Right kidney (tissue), 9 donors: ENCODE measurements at places on chromosomes 2 and 18.
A peak's percentile ranks its signal among the peaks of the same experiment; 100 is the strongest.

DNA sequence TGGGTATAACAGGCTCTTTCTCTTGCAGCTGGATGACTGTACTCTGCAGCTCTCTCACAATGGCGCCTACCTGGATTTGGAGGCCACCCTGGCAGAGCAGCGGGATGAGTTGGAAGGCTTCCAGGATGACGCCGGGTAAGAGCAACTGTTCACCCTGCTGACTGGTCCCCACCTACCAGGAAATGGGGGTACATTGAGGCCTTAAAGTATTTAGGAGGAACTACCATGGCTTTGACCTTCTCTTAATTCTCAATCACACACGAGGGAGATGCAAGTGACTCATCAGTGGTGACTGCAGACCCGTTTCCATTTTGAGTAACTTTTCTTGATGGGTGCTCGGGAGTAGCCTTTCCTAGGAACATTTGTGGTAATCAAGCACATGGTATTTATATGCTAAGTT, 58.0 kb downstream of the FHOD3 start:
- no peak for DNase-seq

GRCh38 chr18:74294526-74294925, 2.8 kb upstream of the CYB5A start:
- DNase-seq: no peak

- DNase-seq: peak; percentile 22
Observed at GRCh38 chr2:235201756-235202155, 249.9 kb downstream of the SH3BP4 start.

DNA sequence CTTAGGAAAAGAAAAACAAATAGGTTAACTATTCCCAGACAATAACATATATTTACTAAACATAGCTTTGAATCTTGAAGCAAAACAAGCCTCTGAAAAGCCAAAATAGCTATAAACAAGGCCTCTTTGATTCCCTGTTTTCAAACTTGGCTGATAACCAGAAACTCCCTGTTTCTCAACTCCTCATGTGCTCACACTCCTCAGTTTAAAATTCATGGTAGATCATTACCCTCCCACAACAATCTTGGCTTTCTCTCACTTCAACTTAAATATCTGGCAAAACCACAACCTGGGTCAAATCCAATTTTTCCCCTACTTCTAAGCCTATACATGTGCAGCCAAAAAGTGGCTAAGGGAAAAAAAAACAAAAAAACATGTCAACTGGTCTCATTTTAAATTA, 15.6 kb downstream of the SUCLG1 start:
- DNase-seq: no peak

DNA sequence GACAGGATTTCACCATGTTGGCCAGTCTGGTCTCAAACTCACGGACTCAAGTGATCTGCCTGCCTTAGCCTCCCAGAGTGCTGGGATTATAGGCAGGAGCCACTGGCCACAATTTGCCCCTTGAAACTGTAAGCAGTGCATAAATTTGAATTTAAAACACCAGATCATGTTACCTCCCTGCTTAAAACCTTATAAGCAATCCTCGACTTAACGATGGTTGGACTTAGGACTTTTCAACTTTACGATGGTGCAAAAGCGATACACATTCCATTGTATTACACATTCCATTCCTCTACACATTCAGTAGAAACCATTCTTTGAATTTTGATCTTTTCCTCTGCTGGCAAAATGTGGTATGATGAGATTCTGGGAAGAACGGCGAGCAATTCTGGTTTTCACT, 23.2 kb upstream of the EFR3B start:
- no peak for DNase-seq

DNA sequence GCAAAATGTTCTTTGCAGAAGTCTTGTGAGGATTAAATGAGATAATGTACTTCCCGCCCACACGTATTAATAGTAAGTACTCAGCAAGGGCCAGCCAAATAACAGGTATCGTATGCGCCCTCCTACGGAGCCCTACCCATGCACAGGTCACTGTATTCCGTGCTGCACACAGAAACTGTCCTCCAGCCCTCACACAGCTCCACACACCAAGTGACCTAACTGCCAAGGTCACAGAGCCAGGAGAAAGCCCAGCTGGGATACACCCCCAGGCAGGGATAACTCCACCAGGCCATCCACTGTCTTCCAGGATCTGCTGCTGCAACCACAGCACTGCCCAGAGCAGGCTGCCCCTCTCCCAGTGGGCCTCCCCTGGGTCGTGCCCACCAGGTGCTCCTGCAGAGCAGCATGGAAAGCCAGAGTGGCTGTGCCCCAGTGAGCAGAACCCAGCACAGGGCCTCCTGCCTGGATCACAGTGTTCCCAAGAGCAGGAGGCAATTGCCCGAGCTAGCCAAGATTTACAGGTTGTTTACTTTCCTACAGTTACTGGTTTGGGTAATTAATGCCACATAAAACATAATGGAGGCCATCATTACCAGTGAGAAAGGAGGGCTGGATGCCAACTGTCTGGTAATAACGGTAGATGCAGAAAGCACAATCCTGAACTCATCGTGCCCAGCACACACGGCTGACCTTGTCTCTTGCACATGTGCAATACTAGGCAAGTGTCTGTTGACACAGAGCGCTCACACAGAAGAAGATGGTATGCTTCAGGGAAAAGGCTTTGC, 24.4 kb downstream of the TFCP2L1 start:
- DNase-seq: peak; percentile 42

DNA sequence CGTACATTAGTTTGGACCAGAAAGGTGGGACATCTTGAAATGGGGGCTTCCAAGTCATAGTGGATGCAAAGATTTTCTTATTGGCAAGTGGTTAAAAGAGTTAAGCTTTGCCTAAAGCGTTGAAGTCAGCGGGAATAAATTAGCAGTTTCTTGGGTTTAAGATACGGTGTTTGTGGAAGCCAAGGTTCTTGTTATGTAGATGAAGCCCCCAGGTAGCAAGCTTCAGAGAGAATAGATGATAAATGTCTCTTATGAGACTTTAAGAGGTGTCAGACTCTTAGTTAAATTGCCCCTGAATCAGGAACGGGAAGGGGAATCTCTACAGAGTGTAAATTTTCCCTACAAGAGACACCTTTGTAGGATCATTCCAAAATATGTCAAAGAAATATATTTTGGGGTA, 10.9 kb upstream of the GLS start:
- DNase-seq: no peak

DNA sequence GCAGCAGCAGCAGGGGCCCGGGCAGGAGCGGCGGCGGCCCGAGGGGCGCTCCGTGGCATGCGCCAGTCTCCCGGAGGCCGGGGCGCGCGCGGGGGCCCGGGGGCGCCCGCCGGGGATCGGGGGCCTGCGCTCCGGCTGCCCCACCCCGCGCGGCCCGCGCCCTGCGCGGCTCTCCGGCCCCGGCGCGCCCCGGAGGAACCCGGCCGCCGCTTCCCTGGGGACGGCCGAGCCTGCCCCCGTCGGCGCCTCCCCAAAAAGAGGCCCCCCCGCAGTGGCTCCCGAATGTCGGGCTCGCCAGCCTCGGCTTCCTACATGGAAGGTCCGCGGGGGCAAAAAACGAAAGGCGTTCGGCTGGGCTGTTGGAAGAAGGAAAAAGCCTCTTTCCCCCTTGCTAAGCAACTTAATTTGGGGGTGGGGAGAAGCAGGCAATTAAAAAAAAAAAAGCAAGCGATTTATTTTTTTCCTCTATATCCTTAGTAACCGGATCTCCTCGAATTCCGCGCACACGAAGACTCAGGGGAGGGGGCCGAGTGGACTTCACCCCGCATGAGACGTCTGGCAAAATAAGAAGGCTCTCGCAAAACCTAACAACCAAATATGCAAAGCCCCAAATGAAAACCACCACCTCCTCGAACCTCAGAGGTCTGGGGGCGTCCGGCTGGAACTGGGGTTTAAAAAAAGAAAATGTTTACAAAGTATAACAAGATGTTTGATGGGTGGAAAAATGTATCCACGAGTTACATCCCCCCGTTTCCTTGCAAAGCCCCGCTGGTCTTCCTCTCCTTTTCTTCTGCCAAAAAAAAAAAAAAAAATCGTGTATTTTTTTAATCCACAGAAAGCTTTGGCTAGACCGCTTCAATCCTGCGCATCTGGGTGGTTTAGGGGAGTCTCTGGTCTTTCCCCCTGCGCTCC, at the start of gene SMAD7:
TSS of gene SMAD7 (minus strand) at position 430 of the 912 bp plus-strand sequence. CDS start 541 bp downstream, outside the sequence.
- peak; percentile 58 for DNase-seq

- DNase-seq: no peak
Observed at GRCh38 chr2:26575836-26576564, 65.2 kb downstream of the CIB4 start.

GRCh38 chr2:68918497-68918896, 34.2 kb downstream of the GKN2 start:
- DNase-seq: no peak

DNA sequence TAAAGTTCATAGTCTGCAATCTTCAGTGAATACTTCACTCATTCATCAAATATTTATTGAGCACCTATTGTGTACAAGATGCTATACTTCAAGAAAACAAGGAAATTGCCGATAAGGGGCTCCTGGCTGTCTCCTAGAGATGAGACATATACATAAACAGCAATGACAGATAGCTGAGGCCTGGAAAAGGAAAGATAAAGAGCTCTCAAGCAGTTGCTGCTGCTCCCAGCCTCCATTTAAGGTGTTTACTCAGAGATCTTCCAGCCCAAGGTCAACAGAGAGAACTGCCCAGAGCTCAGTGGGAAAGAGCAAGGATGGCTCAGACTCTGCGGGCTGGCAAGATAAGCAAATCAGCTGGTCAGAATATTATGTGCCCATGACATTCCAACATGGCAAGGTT, 3.3 kb upstream of the SLC14A2 start:
- no peak for DNase-seq

GRCh38 chr2:45382744-45383143, 228.3 kb downstream of the SRBD1 start:
- DNase-seq: no peak

DNA sequence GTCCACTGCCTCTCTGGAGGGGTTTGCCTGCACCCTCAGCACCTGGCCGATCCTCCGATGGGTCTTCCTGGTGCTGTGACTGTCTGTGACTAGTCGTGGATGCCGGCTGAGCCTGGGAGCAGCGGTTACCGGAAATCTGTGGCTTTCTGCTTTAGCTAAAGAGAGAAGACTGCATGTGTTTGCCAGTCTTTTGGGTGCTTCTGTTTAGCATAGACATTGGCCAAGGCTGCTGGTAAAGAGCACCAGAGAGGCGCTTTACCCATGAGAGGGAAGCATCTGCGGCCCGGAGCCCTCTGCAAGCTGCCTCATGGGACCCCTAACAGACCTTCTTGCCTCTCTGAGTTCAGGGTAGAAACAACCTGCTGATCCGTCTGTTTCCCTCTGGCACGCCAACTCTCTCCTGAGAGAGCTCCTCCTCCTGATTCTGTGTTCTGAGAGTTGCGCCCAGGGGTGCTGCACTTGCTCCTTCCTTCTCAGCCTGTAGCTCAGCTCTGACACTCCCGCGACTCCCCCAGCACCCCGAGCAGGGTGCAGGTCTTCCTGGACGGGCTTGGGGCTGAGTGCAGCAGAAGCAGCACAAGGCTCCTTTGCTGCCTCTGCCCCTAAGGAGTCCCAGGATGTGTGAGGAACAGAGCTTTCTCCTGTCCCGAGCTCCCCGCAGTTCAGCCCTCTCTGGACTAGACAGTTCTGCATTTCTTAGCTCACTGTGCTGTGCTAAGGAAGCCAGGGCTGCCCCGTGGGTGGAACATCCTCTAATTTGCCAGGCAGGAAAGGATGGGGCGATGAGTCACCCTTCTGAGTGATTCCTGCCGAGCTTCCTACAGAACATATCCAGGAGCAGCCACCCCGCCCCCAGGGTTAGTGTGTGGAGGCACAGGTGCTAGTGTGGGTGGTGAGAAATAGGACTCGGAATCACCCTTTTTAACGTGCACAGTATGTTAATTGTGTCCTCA, 203.2 kb downstream of the SH3RF3 start:
- DNase-seq: no peak

DNA sequence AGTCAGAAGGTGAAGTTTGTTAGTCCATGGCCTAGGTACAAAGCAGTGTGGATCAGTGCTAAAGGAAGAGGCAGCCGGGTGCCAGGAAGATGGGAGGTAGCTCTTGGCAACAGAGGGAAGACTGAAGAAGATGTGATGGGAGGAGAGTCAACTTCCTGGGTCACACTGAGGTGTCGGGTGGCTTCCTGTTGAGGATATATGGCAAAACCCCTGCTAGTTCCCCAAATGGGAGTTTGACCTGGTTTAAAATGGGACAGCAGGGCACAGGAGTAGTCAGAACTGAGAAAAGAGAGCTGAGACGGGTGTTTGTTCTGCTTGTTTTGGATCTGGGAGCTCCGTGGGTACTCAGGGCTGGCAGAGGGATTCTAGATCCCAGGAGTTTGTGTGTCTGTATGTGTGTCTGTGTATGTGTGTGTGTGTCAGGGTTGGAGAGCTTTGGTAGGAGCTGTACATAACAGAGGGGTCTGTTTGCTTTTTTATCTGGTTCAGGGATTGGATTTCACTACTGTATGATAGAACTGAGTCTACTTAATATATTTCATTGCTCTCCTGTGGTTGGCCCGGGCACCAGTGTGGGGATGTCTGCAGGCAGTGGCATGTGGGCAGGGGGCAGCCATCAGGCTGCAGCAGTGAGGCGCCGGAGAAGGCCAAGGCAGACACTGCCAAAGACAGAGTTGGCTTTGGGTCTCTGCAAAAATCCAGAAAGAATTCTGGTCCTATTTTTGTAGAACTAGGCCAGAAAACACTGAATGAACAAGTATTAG, 17.1 kb downstream of the MXD1 start:
- no peak for DNase-seq

DNA sequence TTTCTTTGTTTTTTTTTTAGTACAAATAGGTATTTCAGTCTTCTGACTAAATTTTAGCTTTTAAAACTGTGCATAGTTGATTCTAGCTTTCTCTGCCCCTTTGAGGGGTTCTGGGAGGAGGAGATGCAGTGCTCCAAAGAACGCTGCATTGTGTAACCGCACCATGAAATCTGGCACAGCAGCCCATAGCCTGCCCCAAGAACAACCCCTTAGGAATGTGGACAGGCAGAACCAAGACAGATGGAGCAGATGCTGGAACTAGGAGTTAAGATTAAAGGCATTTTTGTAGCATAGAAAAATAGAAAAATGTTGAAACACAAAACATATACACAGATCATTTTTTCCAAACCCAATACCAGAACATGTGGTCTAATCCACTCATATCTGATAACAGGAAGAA, 187.5 kb downstream of the SCG2 start:
- DNase-seq: no peak

DNA sequence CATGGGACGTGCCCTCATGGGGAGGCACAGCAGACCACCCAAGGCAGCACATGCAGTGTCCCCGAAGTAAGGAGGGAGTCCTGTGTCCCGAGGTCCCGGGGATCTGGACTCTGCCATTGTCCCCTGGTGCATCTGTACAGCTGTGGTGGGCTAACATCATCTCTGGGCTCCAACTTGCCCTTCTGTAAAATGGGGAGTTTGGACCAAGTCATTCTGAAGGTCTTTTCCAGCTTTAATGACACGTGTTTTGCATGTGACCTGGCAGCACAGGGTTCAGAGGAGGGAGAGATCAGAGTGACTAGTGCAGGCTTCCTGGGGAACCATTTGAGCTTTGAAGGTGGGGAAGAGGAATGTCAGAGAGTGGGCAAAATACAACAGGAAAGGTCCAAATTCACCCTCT, 21.5 kb downstream of the ITM2C start:
- DNase-seq: no peak

DNA sequence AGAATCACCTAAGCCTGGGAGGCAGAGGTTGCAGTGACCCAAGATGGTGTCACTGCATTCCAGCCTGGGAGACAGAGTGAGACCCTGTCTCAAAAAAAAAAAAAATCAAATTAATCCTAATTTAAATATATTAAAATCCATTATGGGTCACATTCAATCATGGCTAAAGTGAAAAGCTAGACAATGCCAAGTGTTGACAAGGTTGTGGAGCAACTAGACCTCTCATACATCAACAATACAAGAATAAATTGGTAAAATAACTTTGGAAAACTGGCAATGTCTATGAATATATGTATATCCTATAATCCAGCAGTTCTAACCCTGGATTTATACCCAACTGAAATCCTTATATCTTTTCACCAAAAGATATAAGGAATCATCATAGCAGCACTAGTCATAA, 23.4 kb upstream of the ATL2 start:
- no peak for DNase-seq
